NCI-H510A treated with DMSO at 0.1 percent for 48 hours (cell line): ENCODE measurements at places on chromosomes 5 and 9.

DNA sequence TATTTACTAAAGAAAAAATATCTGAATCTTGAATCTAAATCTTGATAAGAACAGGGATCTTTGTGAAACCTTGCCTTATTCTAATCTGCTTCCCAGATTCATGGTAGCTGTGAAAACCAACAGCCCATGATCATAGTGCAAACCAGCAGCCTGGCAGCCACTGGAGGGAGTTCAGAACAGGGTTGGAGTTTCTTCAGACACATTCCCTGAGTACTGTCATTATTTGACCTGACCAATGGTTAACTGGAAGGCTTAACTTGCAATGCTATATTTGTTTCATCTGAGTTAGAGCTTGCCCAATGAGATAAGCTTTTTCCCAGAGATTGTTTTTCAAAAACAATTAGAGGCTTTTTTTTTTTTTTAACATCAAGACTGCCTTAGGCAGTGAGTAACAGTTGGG, 47.8 kb downstream of the LOX start:
- DNase-seq, result no peak

DNA sequence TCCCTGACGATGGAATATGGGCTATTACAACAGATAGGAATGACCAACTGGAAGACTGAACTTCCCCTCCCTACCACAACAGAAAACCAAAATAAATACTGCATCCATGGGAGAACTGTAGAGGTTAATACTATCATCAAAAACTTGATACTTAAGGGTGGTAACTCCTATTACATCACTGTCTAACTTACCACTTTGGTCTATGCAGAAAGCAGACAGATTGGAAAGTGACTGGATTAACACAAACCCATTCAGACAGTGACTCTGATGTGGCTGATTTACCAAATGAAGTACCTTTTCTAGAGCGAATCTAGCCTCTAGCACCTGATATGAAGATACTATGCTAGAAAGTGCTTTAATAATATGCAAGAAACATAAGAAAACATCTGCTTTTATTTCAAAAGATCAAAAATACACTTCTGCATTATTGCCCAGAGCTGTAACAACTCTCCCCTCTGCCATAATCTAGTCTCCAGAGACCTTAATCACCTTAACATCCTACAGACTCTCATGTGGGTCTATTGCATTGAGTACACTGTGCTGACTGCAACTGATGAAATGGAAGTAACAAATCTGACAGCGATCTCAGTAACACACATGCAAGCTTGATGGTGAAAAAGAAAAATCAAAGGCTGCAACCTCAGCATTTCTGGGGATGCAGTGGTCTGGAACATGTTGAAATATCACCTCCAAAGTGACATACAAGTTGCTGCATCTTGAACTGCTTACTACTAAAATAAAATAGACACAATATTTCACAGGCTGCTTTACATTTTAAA, 62.7 kb downstream of the EPB41L4A start:
- no peak for DNase-seq

- no peak for DNase-seq
Observed at GRCh38 chr5:174245516-174246075, 200.1 kb downstream of the NSG2 start.

DNA sequence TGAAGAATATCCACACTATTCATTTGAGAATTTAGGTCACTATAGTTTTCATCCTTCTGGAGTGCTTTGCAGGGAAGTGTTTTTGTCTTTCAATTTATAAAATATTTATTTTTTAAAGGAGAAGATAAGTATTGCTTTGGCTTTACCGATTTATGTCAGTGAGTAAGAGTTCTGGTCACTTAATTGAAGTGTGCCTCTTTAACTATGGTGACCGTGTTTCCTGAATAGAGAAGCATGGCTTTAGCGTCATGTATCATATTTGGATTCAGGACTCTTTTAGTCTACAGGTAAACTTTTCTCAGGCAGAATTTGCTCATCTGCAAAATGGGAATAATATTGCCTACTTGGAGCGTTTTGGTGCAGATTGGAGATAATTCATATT, 902 bp downstream of the BDP1 start:
- no peak for DNase-seq

- no peak for DNase-seq
Observed at GRCh38 chr5:80318212-80318611, 1.6 kb upstream of the SPZ1 start.
